ENCODE measurements at places on chromosomes 5 and 9. TPM values are rescaled to one million over a fixed set of nuclear protein-coding genes. Genes with fewer than 3 reads are reported as not detected.

- DNase-seq: no peak
Observed at GRCh38 chr5:73405691-73406090, 42.9 kb downstream of the FOXD1 start.

DNA sequence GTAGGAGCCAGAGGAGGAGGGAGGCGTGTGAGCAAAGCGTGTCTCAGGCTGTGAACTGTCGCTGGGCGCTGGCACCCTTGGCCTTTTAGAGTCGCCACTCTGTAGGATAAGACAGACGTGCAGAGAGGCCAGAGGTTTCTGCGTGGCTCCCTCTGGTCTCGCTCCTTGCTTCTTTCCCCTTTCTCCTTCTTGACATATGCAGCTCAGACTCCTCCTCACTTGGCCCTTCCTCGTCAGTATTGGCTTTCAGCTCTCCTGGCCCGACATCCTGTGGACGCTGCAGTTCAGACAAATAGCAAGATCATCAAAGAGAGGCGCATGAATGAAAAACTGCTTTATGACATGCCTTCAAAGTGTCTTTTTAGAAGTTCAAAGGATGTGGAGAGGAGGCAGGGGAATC lies 116.8 kb upstream of the SPRY4 start:
- no peak for DNase-seq

DNA sequence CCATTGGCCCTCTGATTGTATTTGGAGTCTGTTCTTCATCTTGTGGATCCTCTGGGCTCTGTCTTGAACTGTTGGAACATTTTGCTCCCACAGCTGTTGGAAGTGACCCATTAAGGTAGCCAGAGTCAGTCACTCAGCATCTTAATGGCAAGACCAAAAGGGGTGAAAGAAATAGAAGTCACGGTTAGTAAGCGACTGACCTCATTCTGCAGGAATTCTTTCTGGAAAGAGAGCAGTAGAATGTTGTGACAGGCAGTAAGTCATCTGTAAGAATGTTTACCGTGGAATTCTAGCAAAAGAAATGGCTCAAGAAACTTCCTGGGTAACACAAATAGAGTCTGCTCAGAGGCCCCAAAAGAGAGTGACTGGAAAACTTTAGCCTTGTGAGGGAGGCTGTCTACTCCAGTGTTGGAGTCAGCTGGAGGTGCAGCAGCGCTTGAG lies 28.6 kb upstream of the TNC start:
- DNase-seq: peak; percentile 92

GRCh38 chr9:132026932-132027585 lies 52.6 kb downstream of the MED27 start:
- DNase-seq: peak; percentile 85

GRCh38 chr5:11918463-11919045 lies 14.3 kb upstream of the CTNND2 start:
- DNase-seq: no peak

GRCh38 chr5:172952034-172952511 lies 7.2 kb upstream of the RPL26L1 start:
- peak; percentile 76 for DNase-seq

- DNase-seq: no peak
Observed at GRCh38 chr5:152364899-152365298, 40.2 kb downstream of the NMUR2 start.

- DNase-seq: no peak
Observed at GRCh38 chr9:80899208-80899607, 790.1 kb downstream of the TLE1 start.

DNA sequence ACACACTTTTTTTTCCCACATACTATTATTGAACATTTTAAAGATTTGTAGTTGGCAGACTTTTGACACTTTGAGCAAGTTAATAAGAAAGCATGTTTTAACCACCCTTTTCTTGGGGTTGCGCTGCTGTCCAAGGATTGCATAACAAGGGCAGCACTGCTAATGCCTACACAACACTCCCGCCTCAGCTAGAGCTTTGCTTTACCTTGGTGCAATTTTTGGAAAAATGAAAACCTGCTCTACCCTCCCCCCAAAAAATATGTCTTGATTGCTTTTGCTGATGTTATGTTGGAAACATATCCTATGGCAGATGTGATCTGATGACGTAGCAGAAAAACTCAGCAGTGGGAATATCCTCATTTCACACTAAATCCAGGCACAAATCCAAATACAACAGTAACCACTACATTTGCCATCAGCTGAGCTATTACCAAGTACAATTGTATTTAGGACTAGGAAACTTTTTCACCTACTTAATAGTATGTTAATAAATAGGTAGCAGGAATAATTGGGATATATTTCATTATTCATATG lies 51.5 kb downstream of the UBE2R2 start:
- no peak for DNase-seq

DNA sequence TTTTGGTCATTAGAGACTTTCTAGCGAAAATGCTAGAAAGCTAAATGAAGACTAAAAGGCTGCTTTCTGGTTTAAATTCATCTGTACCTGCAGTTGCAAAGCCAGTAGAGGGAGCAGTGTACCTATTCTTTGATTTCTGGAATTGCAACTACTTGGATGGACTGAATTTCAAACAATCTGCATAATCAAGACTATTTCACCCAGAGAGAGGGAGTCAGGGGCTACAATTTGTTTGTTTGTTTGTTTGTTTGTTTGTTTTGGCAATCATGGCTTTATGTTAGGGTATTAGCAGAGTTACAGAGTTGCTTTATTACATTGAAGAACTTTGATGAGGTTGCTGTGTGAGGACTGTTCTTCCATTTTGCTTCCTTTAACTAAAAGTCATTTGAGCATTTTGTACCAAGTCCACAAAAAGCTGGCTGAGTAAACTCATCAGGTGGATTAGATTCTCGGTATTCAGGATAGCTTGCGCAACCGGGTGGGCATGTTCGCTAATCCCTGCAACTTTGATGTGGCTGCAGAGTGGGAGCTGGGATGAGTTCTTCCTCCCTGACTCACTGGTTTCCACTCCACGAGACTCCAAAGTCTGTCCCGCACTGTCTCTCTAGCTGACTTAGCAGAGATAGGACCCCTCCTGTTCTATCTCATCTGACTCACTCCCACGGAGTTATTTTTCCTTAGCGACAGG lies 80.0 kb upstream of the TUT7 start:
- DNase-seq: peak; percentile 69

- DNase-seq: no peak
Observed at GRCh38 chr9:110255034-110255462, 1.3 kb downstream of the TXN start.

DNA sequence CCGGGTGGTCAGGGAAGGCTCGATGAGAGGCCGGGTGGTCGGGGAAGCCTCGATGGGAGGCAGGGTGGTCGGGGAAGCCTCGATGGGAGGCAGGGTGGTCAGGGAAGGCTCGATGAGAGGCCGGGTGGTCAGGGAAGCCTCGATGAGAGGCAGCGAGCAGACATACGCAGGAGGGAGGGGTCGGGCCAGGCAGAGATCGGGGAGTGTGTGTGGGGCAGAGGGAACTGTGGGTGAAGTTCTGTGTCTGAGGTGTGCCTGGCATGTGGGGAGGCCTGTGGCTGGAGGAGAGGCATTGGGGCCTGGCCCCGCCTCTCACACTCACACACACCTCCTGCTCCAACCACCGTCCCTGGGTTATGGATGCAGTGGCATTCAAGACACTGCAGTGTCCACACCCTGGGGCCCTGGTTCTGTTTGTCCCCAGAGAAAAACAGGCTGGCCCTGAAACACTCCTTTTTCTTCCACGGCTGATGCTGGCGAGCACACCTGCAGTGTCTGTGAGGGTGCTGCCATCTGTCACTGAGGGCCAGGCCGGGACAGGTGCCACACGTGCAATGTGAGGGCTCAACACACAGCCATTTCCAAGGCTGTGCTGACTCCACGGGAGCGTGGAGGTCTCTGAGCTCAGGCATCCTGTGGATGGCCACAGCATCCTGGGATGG lies 6.5 kb upstream of the PLEKHG4B start:
- no peak for DNase-seq

GRCh38 chr5:103232393-103232999 lies 26.1 kb upstream of the MACIR start:
- DNase-seq: peak; percentile 36

- no peak for DNase-seq
Observed at GRCh38 chr5:71924980-71925379, 182.3 kb upstream of the MAP1B start.

DNA sequence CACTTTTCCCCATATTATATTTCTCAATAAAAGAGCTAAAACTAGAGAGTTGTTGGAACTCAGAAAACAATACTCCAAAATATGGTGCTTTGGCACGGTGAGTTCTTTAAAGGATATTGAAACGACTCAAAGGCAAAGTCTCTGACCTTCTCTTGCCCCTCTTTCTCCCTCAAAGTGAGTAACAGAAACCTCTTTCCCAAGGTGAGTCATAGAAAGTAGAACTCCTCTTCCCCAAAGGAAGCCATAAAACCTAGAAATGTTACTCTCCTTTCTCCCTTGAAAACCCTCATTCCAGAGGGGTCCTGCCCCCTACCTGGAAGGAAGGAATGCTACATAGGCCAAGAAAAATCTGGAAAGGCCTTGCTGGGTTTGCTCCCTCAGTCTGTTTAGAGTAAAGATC lies 47.5 kb downstream of the RAPGEF6 start:
- DNase-seq: peak; percentile 22

- peak; percentile 85 for DNase-seq
Observed at GRCh38 chr5:17169507-17169906, 47.9 kb upstream of the BASP1 start.

DNA sequence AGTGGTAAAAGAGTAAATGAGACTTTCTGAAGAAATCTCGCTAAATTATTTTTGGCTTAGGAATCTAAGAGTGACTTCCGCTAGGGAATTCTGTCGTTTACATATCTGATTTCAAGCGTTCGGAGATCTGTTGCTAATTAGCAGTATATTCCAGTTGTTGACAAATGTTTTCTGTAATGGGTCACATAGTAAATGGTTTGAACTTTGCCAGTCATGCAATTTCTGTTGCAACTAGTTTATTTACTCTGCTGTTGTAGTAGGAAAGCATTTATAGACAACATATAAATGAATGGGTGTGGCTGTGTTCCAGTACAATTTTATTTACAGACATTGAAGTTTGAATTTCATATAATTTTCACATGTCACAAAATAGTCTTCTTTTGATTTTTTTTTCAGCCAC lies 57.4 kb upstream of the JAK2 start:
- no peak for DNase-seq

GRCh38 chr9:123416176-123416575 lies 60.2 kb downstream of the CRB2 start:
- no peak for DNase-seq

GRCh38 chr9:89096807-89097206 lies 81.8 kb downstream of the SHC3 start:
- DNase-seq: no peak

DNA sequence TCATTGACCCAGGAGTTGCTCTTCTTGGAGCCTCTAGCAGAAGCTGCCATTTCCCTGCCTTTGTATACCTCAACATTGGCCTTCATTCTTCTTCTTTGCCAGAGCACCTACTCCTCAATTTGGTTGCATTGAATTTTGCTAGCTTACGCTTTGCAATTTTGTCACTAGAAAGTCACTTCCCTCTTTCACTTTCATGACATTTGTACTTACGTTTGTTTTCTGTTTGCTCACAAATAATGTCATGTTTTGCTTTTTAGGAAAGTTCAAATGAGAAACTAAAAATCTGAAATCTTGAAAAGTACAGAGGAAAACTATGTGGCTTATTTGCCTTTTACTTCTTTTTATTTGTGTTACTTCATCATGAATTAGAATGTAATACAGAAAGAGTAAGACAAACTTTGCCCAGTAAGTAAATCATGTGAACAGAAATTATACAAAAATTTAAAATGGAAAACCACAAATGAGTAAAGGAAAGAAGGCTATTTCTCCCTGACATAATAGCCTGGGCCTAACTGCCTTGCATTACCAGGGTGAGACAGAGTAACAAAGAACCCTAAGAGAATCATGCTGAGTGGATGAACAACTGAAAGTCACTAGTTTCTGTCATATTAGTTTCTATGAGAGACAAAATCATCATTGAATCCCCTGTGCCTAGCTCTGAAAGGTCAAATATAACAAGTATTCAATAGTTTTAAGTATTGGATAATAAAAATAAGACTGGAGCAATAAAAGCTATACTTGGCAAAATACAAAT lies 7.4 kb upstream of the IFNA1 start:
- no peak for DNase-seq

GRCh38 chr5:150043657-150044328 lies 42.6 kb downstream of the CSF1R start:
- no peak for DNase-seq

- DNase-seq: peak; percentile 75
Observed at GRCh38 chr5:132556763-132557477, at the start of gene RAD50. Gene RAD50 (plus strand): TSS chr5:132556977. CDS start chr5:132557325, 348 bp downstream.

- DNase-seq: no peak
Observed at GRCh38 chr5:543351-543750, 19.1 kb upstream of the SLC9A3 start.

- DNase-seq: no peak
Observed at GRCh38 chr5:60841361-60841760, 2.7 kb downstream of the ELOVL7 start.

DNA sequence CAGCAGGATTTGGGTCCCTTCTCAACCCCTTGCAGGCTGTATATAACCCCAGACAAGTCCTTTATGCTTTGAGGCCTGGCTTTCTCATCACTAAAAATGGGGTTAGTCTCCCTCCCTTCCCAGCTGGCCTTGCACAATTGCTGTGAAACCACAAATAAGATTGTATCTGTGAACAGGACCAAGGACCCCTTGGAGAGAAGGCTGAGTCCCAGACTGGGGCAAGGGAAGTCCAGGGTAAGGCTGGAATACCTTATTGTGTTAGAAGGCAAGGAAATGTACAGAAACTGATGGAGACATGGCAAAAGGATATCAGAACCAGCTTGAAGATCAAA lies 11.4 kb downstream of the MACROH2A1 start:
- no peak for DNase-seq

- no peak for DNase-seq
Observed at GRCh38 chr5:149088686-149089085, 25.8 kb upstream of the SH3TC2 start.

DNA sequence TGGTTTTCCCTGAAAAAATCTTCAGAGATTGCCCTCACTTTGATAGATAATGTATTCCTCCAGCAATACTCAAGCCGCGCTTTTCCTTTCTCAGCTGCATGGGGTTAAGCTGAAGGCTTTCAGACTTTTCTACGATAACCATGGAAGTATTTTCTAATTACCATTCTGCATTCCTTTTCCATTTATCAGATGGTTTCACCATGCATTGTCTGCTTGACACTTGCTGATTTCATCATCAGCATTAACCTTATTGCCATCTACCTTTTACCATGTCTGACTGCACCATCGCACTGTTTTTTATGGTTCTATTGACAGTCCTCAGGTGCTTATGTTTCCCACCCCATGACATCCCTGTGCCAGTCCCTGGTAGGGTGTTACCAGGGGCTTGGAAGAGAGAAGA lies 91.6 kb downstream of the DMAC1 start:
- DNase-seq: no peak

DNA sequence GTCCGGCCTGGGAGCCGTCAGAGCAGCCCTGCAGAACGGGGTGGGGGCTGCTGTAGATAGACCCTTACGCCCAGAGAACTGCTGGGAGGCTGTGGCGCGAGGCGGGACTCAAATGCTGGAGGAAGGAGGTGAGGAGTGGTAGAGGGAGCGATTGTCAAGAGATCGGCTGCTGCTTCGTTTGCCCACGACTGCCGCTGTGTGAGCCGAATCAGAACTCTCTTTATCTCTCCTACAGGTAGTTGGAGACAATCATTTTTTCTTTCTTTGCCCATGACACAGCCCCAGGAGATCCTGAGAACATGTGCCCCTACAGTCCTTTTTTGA lies 456 bp downstream of the ZNF79 start:
- DNase-seq: no peak

Gene TRPM6
- total RNA-seq: not detected

Gene TXNDC8
- not detected for total RNA-seq

Gene FCN2
- total RNA-seq: not detected

Gene ANKDD1B
- total RNA-seq: not detected

Gene BARX1
- total RNA-seq: not detected

Gene GAPT
- not detected for total RNA-seq

Gene MSH3
- 13.7 TPM for total RNA-seq

Gene KIAA1191
- total RNA-seq: 111 TPM

Gene ITK
- not detected for total RNA-seq

Gene IRX4
- total RNA-seq: not detected

Measured in HFFc6 (cell line).